ENCODE measurements at places on chromosomes 7 and 10.

DNA sequence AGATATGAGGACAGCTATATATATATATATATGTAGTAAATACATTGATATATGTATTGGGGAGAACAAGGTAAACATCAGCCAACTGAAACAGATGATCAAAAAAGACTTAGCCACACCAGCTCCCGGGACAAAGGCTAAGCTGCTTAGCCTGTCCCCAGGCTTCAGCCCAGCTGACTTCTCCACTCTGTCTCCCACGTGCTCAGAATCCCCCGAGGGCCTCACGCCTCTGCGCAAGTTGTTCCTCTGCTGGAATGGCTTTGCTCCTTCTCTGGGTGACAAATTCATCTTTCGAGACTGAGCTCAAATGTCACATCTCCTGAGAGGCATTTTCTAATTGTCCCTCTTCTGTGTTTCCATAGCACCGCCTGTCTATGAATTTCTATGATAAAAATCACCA is 8.6 kb upstream of the INSIG1 start:
- no peak for DNase-seq

DNA sequence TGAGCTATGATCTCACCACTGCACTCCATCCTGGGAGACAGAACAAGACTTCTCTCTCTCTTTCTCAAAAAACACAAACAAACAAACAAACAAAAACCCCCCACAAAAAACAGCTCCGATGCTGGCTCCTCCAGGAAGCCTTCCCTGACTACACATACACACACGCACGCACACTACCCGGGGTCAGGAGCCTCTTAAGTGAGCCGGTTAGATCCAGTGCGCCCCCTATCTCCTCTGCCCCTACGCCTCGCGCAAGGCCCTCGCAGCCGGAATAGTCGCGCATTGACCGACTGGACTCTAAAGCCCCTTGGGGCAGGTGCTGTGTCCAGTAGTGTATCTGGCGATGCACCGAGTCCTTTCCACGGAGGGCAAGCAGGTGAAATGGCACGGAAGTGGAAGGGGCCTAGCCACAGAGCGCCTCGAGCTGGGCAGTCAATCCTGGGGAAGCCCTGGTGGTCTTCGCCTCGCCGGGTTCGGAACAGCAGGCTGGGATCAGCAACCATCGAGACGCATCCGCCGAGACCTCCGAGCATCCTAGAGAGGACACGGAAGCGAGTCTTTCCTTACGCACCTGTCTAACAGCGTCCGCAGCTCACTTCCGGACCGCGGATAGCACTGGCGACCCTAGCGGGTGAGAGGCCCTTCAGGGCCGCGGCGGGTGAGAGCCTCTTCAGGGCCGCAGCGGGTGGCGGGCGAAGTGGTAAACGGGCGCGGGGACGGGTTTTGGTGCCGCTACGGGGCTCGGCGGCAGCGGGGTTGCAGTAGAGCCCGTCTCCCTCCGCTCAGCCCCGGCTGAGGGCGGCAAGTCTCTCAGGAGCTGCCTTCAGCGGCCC is at the start of gene ZSCAN25:
ZSCAN25 (plus strand) TSS at position 588 of the 833 bp plus-strand sequence. CDS start 2,661 bp downstream, outside the sequence.
- peak; percentile 92 for DNase-seq

- no peak for DNase-seq
These were observed 75.6 kb downstream of the CFAP46 start for GRCh38 chr10:132866601-132867381.

DNA sequence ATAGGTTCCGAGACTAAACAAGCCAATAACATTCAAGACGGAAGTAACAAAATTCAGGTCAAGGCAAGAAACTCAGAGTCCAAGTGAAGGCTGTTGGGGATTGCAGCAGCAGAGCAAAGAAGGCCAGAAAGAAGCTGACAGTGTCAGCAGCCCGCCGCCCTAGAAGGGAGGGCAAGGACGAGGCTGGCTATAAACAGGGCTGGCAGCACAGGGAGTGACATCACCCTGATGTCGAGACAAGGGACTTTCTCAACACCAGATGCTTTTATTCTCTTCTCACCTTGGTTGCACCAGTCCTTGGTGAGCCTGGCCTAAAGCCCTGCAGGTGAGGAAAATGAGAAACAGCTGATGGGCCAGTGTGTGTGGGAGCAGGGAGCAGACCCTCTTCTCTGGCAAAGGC is 687.7 kb upstream of the NRP1 start:
- no peak for DNase-seq

- no peak for DNase-seq
These were observed 57.7 kb upstream of the PARD3 start for GRCh38 chr10:34872820-34873219.

- DNase-seq, result peak; percentile 73
These were observed 1.4 kb upstream of the LCOR start for GRCh38 chr10:96830511-96831199.

DNA sequence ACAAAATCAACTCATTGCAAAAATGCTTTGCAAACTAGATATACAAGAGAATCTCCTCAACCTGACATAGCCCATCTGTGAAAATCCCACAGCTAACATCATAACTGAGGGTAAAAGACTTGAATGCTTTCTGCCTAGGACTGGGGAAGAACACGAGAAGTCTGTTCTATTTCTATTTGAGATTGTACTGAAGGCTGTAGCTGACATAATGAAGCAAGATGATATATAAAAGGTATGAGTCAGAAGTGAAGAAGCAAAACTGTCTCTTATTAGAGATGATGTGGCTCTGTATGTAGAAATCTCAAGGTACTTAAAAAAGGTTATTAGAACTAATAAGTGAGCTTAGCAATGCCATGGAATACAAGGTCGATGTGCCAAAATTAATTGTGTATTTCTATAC is 639.9 kb upstream of the PFKP start:
- DNase-seq, result no peak

DNA sequence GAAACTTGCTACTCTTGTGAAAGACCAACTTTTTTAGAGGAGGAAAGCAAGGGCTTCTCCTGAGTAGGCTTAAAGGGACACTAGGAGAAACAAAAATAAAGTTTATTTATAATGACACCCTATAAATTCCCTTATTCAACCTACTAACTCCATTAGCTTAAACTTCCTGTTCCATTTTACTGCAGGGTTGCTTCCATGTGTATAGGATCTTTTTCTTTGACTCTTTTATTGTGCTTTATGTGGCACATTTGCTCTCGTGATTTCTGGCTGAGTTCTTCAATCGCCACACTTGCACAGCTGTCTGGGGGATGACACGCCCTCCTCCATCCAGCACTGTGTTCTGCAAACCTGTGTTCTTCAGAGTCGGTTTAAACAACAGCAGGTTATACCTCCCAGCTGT is 225.7 kb upstream of the NPVF start:
- DNase-seq, result no peak

GRCh38 chr7:150415161-150416153 is 35.0 kb upstream of the GIMAP8 start:
- DNase-seq, result no peak

DNA sequence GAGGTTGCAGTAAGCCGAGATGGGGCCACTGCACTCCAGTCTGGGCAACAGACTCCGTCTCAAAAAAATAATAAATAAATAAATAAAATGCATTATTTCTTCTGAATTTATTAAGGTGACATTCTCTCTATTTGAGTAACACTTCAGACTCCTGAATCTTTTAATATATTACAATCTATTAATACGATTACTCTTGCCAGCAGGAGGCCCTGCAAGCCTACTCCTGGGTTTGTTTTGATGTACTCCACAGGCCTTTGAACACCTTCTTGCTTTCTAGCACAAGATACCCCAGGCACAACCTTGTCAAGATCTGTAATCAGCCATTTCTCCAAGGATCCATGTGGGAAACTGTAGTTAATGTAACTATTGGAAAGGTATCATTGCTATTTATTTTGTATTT is 63.5 kb downstream of the COBL start:
- DNase-seq, result no peak

GRCh38 chr10:77114181-77114821 is 523.3 kb downstream of the KCNMA1 start:
- no peak for DNase-seq

DNA sequence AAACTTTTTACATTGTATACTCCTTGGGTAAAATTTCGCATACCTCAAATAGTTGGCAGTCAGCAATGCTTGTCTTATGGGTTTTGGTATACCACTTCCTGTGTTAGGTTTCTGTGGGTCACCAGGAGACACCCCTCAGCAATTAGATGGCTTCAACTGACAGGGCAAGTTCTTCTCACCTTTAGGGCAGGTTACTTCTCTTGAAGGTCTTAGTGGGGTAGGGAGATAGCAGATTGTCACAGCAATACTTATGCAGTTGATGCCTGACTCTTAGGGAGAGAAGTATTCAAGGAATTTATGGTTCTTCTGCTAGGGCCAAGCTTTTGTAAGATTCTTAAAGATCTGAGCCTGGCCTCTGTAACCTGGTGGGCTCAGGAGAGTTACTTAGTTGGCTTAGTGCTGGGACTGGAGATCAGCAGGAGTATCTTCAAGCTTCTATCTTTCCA is 42.9 kb downstream of the MKLN1 start:
- peak; percentile 41 for DNase-seq

GRCh38 chr10:102334101-102334500 is 61.4 kb upstream of the NFKB2 start:
- peak; percentile 72 for DNase-seq

DNA sequence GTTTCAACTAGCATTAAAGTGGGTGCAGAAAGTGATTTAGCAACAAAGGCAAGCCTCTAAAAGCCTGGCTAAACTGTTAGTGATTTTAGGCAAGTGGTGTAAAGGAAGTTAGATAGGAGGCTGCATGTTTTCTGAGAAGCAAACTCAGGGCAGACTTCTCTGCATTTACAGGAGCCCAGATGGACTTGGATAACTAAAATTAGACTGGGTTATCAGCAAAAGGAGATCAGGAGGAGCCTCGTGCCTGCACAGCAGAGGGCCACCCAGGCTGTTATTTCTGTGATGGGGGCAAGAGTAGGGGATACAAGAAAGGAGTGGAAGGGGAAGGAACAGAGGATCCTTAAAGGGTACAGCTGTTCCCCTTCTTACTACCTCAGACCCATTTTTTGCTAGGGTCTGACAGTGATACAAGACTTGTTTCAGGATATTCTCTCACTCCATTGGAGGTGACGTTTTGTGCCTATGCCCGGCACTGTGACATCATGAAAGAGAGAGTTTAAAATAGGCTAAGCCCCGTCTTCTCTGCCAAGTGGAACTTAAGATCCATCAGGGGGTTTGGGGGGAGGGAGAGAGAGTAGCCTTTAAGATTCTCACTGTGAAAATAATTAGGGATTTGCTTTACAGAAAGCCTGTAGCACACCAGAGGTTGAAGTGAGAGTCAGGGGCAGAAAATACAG is 49.6 kb upstream of the PDCD4 start:
- DNase-seq, result no peak

DNA sequence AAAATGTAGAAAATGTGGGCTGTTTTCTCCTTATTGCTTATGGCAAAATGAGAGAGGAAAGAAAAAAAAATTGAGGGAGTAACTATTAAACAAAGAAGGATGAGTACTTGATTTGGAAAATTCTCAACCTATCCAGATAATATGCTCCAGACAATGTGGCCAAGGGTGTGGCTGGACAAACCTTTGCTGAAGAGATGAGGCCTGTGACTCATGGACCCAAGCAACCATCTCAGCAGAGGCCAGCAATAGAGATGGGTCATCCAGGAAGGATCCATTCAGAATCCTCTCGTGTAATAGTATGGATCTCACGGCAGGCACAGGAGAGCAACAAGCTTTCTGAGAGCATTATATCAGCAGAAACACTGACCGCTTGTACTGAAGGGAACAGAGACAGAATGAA is 120.3 kb upstream of the CELF2 start:
- no peak for DNase-seq

- no peak for DNase-seq
These were observed 326.3 kb downstream of the DNAJB6 start for GRCh38 chr7:157662981-157663716.

GRCh38 chr7:49563693-49564378 is 209.6 kb upstream of the VWC2 start:
- DNase-seq, result no peak

DNA sequence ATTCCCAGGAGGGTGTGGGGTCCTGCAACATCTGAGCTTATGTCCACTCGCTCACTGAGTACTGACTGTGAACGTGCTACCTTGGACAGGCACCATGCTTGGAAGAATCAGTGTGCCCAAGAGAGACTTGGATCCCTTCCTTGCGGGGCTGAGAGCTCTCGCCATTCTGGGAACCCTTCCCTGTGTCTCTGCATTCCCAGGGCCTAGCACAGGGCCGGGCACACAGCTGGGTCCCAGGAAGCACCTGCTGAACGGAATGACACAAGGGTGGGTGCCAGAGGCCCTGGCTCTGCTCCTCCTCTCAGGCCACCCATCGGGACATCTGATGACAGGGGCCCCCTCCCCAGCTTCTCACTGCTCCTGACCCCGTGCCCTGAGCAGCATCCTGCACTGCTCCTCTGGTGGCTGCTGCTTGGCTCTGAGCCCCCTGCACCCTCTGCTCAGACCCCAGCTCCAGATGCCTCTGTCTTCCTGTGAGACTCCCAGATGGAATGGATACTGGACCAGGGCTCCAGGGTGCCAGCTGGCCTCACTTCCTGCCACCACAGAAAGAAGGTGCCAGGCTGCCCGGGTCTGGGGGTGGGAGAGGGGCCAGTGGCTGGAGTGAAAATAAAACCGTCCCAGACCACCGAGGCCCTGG is 129.6 kb downstream of the NEURL1 start:
- DNase-seq, result no peak

DNA sequence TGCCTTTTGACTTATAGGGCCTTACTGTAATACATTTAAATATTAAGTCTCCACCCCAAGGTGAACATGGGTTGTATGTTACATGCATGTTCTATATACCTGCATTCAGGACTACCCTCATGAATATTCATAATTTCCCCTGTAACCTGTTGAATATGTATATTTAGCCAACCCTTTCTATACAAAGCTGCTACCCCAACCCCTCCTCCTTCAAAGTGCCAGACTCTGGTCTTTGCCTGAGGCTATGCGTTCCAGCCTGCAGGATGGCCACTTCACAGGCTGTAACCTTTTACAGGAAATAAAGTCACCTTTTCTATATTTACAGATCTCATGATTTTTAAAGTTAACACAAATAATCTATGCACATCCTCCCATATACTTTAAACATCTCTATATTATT is 10.1 kb upstream of the UNC5B start:
- DNase-seq, result no peak

GRCh38 chr10:5042922-5043321 is 39.3 kb upstream of the AKR1C2 start:
- no peak for DNase-seq

- DNase-seq, result no peak
These were observed 2.2 kb upstream of the PON3 start for GRCh38 chr7:95398155-95398940.

GRCh38 chr10:10677479-10677878 is 340.2 kb upstream of the CELF2 start:
- DNase-seq, result peak; percentile 91
